ENCODE measurements at places on chromosomes 7 and 10. TPM values are rescaled to one million over a fixed set of nuclear protein-coding genes. Genes with fewer than 3 reads are reported as not detected.

ERVW-1 gene
- polyA plus RNA-seq, result not detected

DNA sequence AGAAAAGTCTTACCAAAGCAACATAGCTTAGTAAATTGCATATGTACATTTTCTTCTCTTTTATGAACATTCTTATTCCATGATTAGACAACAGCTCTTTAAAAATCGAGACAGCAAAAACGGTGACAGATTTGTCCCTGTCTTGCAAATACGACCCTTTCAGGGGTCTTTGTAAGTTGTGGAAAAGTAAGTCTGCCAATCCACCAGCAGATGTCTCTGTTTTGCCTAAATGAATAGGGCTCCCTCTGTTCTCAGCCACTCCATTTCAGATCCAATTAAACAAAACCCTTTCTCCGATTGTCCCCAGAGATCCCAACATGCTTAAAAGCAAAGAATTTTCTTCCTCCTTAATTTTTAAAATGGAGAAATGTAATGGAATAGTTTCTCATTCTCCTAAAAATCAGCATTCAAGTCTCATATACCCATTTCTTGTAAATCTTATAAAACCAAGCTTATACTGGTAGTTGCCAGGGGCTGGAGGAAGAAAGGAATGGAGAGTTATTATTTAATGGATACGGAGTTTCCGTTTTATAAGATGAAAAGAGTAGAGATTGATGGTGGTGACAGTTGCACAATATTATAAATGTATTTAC lies 61.0 kb upstream of the NFE2L3 start:
- no peak overlapping the region for H3K4me3 ChIP-seq
- no peak overlapping the region for H3K27ac ChIP-seq
- DNase-seq, result peak; percentile 30
- H3K27me3 ChIP-seq, result no peaks in the 10 kb centered on the region

GRCh38 chr7:75639071-75639885 lies 99.5 kb downstream of the HIP1 start:
- no peaks in the 10 kb centered on the region for H3K27me3 ChIP-seq
- H3K4me3 ChIP-seq, result peak overlapping the region; percentile 71
- DNase-seq, result no peak
- no peaks in the 10 kb centered on the region for H3K36me3 ChIP-seq
- peaks cover 4% of the 10 kb centered on the region for H3K4me1 ChIP-seq
- H3K27ac ChIP-seq, result no peak overlapping the region

DNA sequence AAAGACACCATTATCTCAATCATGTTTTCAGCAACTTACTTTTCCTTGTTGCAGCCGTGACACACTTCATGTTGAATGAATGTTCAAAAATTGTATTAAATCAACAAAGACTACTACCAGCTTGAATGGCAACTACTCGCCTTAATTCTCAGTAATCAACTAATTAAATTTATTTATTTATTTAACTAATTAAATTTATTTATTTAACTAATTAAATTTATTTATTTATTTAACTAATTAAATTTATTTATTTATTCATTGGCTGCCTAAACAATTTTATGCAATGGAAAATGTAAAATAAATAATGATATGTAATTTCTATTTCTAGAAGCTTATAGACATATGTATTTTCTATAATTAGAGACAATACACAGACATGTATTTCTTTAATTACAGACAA lies 435.4 kb downstream of the GPAM start:
- H3K36me3 ChIP-seq, result no peaks in the 10 kb centered on the region
- H3K4me1 ChIP-seq, result no peaks in the 10 kb centered on the region
- no peak for DNase-seq
- no peak overlapping the region for H3K4me3 ChIP-seq

TEX36 gene
- polyA plus RNA-seq, result not detected

- no peaks in the 10 kb centered on the region for H3K36me3 ChIP-seq
- DNase-seq, result no peak
- H3K27ac ChIP-seq, result no peak overlapping the region
- H3K4me3 ChIP-seq, result no peak overlapping the region
Measured at GRCh38 chr7:92953657-92954056, 117.3 kb upstream of the CDK6 start.

GRCh38 chr7:54477083-54477482 lies 65.1 kb upstream of the VSTM2A start:
- no peaks in the 10 kb centered on the region for H3K27me3 ChIP-seq
- no peak for DNase-seq
- no peaks in the 10 kb centered on the region for H3K4me1 ChIP-seq
- no peak overlapping the region for H3K4me3 ChIP-seq

GRCh38 chr10:22693860-22694259 lies 20.5 kb downstream of the PIP4K2A start:
- H3K4me3 ChIP-seq, result no peak overlapping the region
- no peak for DNase-seq
- H3K4me1 ChIP-seq, result peaks cover 25% of the 10 kb centered on the region
- no peaks in the 10 kb centered on the region for H3K36me3 ChIP-seq
- H3K27me3 ChIP-seq, result no peaks in the 10 kb centered on the region

- H3K36me3 ChIP-seq, result no peaks in the 10 kb centered on the region
- no peak overlapping the region for H3K4me3 ChIP-seq
- H3K4me1 ChIP-seq, result no peaks in the 10 kb centered on the region
- no peak overlapping the region for H3K27ac ChIP-seq
- no peaks in the 10 kb centered on the region for H3K27me3 ChIP-seq
Measured at GRCh38 chr10:130372866-130373265, 236.7 kb downstream of the GLRX3 start.

GRCh38 chr7:66602159-66602558 lies 26.5 kb upstream of the KCTD7 start:
- no peak overlapping the region for H3K4me3 ChIP-seq
- no peaks in the 10 kb centered on the region for H3K27me3 ChIP-seq
- no peak overlapping the region for H3K27ac ChIP-seq
- no peak for DNase-seq
- H3K4me1 ChIP-seq, result no peaks in the 10 kb centered on the region

- H3K4me1 ChIP-seq, result no peaks in the 10 kb centered on the region
- H3K4me3 ChIP-seq, result no peak overlapping the region
- H3K27ac ChIP-seq, result no peak overlapping the region
- no peak for DNase-seq
- no peaks in the 10 kb centered on the region for H3K36me3 ChIP-seq
- H3K27me3 ChIP-seq, result no peaks in the 10 kb centered on the region
Measured at GRCh38 chr7:101557978-101558741, 70.9 kb downstream of the MYL10 start.

GRCh38 chr7:121901026-121901425 lies 28.1 kb downstream of the PTPRZ1 start:
- no peaks in the 10 kb centered on the region for H3K4me1 ChIP-seq
- no peaks in the 10 kb centered on the region for H3K36me3 ChIP-seq
- no peak overlapping the region for H3K27ac ChIP-seq
- no peaks in the 10 kb centered on the region for H3K27me3 ChIP-seq
- DNase-seq, result no peak

DNA sequence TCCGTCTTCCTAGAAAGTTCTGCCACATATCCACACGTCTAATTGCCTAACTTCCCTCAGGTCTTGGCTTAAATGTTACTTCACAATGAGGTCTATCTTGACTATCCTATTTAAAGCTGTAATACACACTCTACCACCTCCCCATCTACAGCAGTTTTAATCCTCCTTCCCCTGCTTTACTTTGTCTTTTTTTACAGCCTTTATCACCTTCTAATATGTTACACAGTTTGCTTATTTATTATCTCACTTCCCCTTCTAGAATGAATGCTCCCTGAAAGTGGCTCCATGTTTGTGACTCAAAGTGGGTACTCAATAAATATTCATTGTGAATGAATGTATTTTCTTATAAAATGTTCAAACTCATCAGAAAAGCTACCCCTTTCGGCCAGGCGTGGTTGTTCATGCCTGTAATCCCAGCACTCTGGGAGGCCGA lies 13.6 kb upstream of the MICU1 start:
- no peak overlapping the region for H3K4me3 ChIP-seq
- H3K27ac ChIP-seq, result no peak overlapping the region
- DNase-seq, result no peak
- no peaks in the 10 kb centered on the region for H3K36me3 ChIP-seq
- H3K27me3 ChIP-seq, result no peaks in the 10 kb centered on the region

DNA sequence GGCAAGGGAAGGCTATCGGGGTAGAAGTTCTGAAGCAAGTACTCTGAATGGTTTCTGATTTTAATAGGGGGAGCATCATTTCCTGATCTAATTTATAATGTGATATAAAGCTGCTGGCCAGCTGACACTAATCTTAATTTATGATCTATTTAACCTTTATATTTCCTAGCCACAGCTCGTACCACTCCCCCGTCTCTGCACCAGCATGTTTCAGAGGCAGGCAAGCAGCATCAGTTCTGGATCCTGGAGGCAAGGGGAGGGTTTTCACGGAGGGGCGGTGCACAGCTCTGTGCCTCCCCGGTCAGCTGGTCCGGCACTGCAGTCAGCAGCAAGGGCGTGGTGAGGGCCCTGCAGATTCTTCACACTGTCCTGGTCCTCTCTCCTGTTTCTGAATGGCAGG lies 30.0 kb downstream of the MGMT start:
- H3K4me3 ChIP-seq, result no peak overlapping the region
- no peak for DNase-seq
- no peaks in the 10 kb centered on the region for H3K27me3 ChIP-seq
- no peak overlapping the region for H3K27ac ChIP-seq

- DNase-seq, result no peak
- no peak overlapping the region for H3K4me3 ChIP-seq
- no peaks in the 10 kb centered on the region for H3K4me1 ChIP-seq
Measured at GRCh38 chr7:93717217-93717900, 142.8 kb upstream of the CALCR start.

NODAL gene
- 0.09 TPM for polyA plus RNA-seq

- no peak overlapping the region for H3K4me3 ChIP-seq
- no peak overlapping the region for H3K27ac ChIP-seq
- no peak for DNase-seq
- no peaks in the 10 kb centered on the region for H3K4me1 ChIP-seq
- H3K27me3 ChIP-seq, result no peaks in the 10 kb centered on the region
Measured at GRCh38 chr10:126135177-126135576, 238.8 kb downstream of the FANK1 start.

ASB13 gene
- polyA plus RNA-seq, result 0.19 TPM

- H3K4me1 ChIP-seq, result 0 out of 2 replicates have a peak, but pooled peaks cover under 1% of the 10 kb centered on the region
- no peak overlapping the region for H3K27ac ChIP-seq
- no peak overlapping the region for H3K4me3 ChIP-seq
- no peak for DNase-seq
Measured at GRCh38 chr10:78215645-78216044, 182.0 kb downstream of the RPS24 start.

DNA sequence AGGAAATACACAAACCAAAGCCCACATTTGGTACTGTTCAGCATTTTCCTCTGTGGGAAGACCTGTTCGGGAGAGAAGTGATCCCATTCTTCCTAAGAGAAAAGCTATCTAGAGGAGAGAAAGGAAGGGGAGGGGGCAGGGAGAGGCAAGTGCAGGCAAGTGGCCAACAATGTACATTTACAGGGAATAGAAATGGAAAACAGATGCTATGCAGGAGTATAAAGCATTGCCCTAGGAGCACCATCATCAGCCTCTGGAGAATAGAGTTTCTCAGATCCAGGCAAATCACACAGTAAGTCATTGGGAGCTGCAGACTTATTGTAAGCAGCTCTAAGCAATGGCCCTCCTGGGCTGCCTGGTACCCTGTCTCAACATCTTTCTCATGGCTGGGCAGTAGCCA lies 424.4 kb upstream of the AUTS2 start:
- H3K27me3 ChIP-seq, result no peaks in the 10 kb centered on the region
- H3K4me3 ChIP-seq, result no peak overlapping the region
- H3K36me3 ChIP-seq, result no peaks in the 10 kb centered on the region
- no peak for DNase-seq

DNA sequence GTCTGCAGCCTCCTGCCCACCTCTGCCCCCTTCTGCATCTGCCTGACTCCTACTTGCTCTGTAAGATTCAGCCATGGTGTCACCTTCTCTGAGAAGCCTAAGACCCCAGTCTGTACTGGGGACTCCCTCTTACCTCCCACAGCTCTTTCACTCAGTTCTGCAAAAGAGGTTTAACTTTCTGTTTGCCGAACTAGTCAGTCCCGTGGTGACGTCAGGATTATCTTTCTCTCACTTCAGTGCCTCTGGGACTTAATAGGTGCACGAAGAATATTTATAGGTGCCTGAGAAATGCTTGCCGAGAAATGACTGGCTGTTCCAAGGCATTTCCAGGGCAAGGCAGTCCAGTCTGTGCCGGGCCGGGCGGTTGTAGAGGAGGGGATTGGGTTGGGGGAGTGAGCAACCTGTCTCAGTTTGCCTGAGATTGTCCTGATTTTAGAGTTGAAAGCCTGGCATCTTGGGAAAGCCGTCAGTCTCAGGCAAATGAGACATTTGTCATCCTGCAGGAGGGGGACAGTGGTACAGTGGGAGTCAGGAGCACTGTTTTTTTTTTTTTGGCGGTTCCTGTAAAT lies 227.5 kb upstream of the NPVF start:
- no peak overlapping the region for H3K27ac ChIP-seq
- H3K27me3 ChIP-seq, result no peaks in the 10 kb centered on the region
- H3K4me1 ChIP-seq, result no peaks in the 10 kb centered on the region
- no peak overlapping the region for H3K4me3 ChIP-seq

DNA sequence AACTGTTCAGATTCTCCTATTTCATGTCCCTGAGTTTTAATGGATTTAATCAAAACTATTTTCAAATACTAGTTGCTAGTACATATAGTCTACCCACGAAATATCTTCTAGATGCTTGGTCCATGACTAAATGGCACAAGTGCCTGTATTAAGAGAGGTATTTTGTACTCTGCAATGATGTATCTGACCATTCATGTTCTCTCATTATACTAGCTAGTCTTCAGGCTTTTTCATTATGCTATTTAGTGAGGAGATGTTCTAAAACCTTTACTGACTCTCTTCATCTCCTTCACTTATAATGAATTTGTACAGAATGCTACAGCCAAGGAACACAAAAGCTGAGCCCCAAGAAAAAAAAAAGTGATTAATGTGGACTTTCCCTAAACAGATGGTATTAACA lies 222.5 kb downstream of the AHR start:
- no peak overlapping the region for H3K4me3 ChIP-seq
- no peaks in the 10 kb centered on the region for H3K4me1 ChIP-seq
- no peak overlapping the region for H3K27ac ChIP-seq
- H3K36me3 ChIP-seq, result no peaks in the 10 kb centered on the region
- H3K27me3 ChIP-seq, result no peaks in the 10 kb centered on the region

DNA sequence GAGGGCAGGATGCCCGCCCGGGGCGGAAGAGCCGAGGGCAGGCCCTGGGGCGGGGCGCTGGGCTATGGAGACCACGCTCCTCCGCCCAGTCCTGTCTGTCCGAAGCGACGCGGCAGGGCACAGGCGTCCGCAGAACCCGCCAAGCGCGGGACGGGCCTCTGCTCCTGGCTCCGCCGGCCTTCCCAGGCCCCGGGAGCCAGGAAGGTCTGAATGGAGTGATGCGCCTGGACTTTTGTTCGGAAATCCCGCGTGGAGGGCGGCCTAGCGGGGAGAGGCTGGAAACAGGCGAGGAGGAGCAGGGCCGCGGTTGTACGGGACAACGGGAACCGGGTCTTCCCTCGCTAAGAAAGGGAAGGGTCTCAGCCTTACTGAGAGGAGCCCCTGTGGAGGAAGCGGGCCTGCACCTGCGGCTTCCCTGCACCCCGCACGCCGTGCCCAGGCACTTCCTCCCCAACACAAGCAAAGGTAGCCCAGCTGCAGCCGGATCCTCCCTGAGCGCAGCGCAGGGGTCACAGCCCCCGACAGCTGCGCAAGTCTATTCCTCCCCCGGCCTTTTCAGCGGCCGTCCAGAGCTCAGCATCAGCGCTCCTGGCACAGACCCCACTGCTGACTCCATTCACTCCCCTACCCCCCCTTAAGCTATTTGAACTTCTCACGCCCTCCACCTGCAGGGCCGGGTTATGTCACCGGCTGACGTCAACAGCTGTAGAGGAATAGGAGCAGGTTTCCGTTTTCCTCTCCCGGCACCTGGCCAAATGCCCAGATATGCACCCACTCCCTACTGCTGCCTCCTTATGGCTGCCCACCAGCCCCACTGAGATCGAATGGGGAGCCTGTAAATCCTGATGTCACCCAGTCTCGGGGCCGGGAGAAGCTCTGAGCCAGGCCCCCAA lies 143.2 kb upstream of the RET start:
- H3K4me3 ChIP-seq, result no peak overlapping the region
- no peaks in the 10 kb centered on the region for H3K36me3 ChIP-seq
- no peaks in the 10 kb centered on the region for H3K4me1 ChIP-seq
- no peak overlapping the region for H3K27ac ChIP-seq
- H3K27me3 ChIP-seq, result peaks cover 4% of the 10 kb centered on the region
